ENCODE measurements at places on chromosomes 1 and 21.
A peak's percentile ranks its signal among the peaks of the same experiment; 100 is the strongest.

DNA sequence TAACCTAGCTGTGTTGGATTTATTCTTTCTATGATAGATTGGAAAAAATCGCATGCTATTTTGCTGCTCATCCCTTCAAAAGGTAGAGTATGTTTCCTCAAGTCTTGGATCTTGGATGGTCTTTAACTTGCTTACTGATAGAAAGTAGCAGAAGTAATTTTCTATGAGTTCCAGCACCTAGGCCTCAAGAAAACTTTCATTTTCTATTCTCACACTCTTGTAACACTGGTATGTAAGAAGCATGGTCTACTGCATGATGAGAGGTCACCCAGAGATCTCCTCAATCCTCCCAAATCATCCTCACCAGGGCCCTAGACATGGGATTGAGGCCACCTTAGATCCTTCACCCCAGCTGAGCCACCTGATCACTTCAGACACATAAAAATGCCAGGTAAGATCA is 7.2 kb downstream of the SPTA1 start:
- DNase-seq = no peak

DNA sequence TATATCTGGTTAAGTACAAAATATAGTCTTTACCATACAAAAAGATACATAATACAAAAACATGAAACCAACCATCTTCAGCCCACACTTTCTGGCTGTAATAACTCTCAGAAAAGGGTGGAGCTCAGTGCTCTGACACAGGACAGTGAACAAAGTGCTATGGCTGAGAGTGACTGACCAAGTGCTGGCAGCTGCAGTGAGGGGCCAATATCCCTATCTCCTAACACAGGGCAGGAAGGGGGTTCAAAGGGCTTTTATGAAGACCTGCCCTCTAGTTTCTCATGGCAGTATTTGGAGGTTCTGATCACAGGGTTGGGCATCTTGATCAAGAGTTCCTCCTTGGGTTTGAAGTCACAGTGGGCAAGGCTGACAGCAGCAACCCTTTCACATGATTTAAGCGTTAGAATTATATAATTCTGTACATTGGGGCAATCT is 3.9 kb downstream of the TXNIP start:
- DNase-seq = no peak

GRCh38 chr1:177620636-177621190 is 349.1 kb downstream of the SEC16B start:
- DNase-seq = no peak

GRCh38 chr1:3711381-3711779 is 40.9 kb upstream of the CCDC27 start:
- no peak for DNase-seq

DNA sequence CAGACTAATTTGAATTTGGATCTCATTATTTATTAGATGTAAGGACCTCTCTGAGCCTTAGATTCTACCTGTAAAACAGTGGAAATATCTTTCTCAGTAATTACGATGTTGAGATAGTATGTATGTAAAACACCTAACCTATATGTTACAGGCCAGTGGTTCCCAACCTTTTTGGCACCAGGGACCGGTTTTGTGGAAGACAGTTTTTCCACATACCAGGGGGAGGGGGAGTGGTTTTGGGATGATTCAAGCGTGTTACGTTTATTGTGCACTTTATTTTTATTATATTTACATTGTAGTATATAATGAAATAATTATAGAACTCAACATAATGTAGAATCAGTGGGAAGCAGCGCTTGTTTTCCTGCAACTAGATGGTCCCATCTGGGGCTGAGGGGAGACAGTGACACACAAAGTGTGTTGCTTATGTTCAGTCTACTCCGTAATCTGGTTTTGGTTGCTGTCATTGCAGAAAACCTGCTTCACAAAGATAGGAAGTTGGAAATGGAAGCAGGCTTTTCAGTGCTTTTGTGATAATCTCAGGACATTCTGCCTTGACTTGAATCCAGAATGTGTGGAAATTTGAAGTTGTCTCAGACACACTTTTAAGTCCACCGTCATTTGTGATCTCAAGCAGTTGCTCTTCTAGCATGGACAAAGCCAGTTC is 12.8 kb downstream of the XPR1 start:
- DNase-seq = no peak

GRCh38 chr1:52032124-52032784 is 1.4 kb downstream of the KTI12 start:
- peak; percentile 31 for DNase-seq

DNA sequence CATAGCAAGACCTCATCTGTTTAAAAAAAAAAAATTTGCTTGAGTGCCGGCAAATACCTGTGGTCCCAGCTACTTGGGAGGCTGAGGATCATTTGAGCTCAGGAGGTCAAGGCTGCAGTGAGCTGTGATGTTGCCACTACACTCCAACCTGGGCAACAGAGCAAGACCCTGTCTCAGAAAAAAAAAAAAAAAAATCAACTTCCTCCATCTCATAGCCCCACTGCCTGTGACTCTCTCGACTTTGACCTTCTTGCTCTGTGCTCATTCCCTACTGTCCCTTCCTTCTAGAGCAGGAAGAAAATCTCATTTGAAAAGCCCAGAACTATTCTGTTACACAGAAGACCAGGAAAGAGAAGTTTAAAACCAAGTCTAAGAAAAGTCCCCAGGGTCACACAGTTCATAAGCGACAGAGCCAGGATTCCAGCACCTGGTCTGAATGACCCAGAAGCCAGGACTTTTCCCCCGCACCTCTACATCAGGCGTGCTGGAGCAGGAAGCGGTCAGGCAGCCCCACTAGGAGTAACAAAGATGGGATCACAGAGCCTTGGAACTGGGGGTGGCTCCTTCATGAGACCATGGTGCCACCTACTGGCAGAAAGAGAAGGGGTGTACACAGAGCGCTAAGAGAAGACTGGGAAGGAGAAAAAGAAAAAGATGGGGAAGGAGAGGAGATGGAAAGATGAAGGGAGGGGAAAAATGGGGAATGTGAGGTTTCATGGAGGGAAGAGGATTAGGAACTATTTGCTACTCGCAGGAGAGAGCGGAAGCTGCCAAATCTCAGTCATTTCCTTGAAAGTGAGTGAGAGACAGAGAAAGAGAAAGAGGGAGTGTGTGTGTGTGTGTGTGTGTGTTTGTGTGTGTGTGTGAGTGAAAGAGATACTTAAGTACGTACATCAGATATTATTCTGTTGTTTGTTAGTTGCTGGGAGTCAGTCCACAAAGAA is 3.1 kb upstream of the P3R3URF start:
- DNase-seq = peak; percentile 95

DNA sequence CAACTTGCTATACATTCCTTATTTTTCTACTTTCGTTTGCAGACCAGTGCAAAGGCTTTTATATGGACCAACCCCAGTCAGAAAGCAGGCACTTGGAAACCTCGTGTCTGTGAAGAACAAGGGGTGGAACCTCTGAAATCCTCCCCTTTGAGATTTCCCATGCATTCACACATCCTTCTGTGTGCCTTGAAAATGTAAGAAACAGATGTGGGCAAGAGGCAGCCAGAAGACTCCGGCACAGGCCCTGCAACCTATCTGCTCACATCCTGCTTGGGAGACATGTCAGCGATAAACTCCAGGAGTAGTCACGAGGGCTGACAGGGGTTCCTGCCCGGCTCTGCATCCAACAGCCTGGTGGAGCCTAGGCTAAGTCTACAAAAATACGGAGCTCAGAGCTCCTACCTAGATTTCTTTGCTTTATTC is 42.5 kb downstream of the ETS2 start:
- DNase-seq = no peak

GRCh38 chr1:241834733-241835377 is 13.1 kb upstream of the EXO1 start:
- DNase-seq = no peak

- no peak for DNase-seq
These were observed 48.2 kb upstream of the ARHGEF16 start for GRCh38 chr1:3405974-3406867.

Measured in H7 (cell line).